Mesenteric fat pad (tissue), 1 donor: ENCODE measurements at places on chromosomes 13 and 19.

DNA sequence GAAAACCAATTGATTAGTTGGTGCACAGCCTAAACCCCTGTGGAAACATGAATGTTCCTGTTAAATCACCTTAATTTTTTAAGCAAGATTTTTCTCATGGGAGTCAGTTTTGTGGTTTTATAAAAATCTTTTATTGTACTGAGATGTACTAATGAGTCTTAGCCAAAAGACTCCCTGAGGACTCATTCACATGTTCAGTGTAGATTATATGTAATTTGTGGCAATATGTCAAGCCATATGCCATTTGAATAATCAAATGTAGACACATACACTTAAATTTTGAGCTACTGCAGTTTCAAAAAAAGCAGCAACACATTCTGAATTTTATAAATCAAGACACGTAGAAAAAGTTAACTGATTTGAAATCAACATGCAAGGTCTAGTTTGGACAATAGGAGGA is 395.2 kb downstream of the MYO16 start:
- no peak for DNase-seq

DNA sequence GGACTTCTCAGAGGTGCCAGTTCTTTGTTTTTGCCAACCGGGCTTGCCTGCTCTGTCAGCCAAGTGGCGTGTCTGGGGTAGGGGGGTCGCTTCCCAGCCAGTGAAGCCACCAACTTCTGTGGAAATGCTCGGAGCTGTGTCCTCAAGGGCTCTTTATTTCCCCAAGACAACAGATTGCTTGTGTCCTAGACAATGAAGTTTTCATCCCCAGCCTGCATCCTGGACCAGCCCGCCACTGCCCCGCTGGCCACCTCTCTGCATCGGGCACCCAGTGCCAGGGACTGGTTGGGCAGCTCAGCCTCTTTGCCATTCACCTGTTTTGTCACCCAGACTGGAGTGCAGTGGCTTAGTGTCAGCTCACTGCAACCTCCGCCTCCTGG is 3.7 kb downstream of the RAB11B start:
- no peak for DNase-seq

- DNase-seq = no peak
Observed at GRCh38 chr19:2555422-2556220, 79.7 kb downstream of the GADD45B start.

DNA sequence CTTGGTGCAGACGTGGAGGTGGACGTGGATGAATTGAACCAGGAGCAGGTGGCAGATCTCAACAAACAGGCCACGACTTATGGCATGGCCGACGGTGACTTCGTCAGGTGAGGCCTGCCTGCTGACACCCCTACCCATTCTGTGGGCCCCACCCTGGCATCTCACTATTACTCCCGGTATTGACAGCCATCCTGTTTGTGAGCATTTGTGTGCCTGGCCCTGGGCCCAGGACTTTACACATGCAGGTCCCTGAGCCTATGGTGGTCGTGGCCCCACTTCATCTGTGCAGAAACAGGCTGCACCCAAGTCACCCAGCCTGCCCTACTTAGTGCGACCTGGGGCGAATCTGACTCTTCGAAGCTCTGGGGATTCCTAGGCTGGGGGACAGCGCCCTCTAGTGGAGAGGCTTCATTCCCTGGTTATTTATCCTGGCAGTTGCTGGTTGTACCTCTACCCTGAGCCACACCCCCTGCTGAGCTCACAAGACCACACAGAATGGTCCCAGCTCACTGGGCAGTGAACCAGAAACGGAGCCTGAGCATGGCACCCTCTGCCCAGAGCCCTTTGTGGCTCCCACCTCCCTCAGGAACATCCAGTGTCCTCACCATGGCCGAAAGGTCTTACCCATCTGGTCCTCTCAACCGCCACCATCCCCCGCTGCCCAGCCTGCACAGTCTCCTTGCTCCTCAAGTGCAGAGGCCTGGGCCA is 16.9 kb downstream of the ZNF296 start:
- DNase-seq = no peak

GRCh38 chr13:108044954-108045353 is 170.4 kb downstream of the LIG4 start:
- DNase-seq = no peak

- no peak for DNase-seq
Observed at GRCh38 chr13:112715715-112716460, 26.1 kb downstream of the ATP11A start.

- no peak for DNase-seq
Observed at GRCh38 chr13:60627071-60627686, 230.2 kb downstream of the TDRD3 start.

GRCh38 chr19:38073841-38074685 is 150.0 kb downstream of the DPF1 start:
- no peak for DNase-seq

GRCh38 chr19:5624741-5625278 is 1.9 kb downstream of the SAFB start:
- no peak for DNase-seq

GRCh38 chr13:83620530-83621220 is 261.6 kb downstream of the SLITRK1 start:
- DNase-seq = no peak

DNA sequence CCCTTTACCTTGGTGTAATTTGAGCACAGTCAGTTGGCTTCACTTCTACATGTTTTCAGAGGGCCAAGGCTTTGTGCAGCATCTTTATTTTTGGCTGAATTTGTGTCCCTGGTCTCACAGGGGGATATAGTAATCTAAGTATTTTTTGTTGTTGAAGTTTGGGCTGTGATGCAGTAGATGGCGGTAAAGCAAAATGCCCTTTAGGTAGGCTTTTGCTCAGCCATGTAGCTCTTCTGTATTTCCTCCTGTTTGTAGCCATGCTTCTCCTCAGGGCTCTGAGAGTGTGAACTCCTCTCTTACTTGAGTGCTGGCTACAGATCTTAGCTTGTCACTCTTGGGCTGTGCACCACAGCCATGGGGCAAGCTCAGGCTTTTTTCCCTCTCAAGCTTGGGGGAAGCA is 328.6 kb downstream of the SLITRK5 start:
- no peak for DNase-seq

- DNase-seq = no peak
Observed at GRCh38 chr13:99275093-99275469, 16.9 kb upstream of the GPR18 start.

DNA sequence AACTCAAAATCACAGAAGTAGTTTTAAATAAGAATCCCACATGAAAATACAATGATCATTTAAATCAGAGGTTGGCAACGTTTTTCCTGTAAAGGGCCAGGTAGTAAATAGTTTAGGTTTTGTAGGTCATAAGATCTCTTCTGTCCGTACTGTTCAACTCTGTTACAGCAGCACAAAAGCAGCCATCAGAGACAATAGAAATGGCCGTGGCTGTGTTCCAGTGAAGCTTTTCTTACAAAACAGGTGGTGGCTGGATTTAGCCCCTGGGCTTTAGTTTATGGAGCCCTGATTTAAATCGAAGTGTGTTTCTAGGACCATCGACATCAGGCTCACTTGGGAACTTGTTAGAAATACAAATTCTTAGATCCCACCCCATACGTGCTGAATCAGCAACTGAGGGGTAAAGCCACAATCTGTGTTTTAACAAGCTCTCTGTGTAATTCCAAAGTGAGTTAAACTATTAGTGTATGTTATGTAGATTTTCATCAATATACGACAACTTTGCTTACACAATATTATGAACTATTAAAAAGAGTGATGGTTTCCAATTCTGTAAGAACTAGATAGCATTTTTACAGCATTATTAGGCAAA is 54.8 kb upstream of the MIR17HG start:
- no peak for DNase-seq

- no peak for DNase-seq
Observed at GRCh38 chr19:11662278-11662677, 65.0 kb downstream of the ZNF627 start.

DNA sequence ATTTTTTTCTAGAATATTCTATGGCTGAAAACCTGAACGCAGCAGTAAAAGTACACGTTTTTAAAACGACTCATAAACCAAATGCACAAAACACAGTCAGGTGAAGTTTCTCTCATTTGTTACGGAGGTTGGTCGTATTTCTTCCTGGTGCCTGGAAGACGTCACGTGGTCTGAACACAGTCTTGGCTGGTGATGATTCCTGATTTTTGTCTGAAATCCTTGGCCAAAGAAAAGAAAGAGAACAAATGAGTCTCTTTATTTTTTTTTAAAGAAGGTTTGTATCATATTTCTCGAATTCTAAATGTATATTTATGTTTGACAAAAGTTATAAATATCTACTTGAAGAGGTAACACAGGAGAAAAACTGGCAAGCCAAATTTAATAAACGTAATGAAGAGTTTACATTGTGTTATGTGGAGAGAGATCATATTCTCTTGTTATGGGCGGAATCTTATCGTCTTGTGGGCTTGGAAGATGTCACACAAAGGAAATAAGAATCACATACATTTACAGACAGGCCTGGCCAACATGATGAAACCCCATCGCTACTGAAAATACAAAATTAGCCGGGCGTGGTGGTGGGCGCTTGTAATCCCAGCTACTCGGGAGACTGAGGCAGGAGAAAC is 10.0 kb upstream of the PNMA8A start:
- DNase-seq = no peak

DNA sequence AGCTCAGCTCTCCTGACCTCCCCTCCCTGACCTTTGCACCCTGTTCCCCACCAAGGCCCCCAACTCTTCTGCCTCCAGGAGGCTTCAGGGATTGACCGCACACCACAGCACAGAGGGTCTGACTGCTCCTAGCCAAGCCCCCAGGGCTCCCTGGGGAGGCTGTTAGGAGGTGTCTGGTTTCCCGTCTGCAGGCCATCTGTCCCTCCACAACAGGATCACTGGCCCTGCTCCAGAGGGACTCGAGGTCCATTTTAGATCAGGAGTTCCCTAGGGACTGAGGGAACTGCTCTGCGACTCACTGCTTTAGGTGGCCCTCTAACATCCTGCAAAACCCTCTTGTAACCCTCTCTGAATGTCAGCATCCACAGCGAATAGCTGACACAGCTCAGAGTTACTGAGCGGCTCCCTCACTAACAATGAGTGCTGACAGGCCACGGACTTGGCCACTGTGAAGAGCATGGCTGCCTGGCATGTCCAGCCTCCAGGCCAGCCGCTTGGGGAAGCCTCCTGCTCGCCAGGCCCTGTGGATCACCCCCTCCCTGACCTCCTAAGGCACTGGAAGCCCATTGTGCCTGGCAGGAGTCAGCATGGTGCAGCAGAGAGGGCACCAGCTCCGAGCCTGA is 17.7 kb downstream of the GRIK5 start:
- no peak for DNase-seq

DNA sequence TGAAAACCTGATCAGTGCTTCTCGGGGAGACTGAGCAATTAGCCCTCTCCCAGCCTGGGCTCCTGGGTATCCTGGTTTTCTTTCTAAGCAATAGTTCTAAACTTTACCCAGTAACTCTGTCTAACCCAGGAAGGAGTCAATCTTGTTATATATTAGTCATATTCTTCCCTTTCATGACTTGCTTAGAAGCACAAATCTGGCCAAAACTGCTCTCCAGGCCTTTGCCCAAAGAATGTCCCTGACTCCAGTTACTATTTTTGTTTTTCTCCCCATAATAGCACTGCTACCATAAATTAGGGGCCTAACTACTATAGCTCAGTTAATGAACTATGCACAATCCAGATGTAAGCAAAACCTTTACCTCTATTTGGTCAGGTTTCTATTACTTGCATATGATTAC is 355.8 kb upstream of the HTR2A start:
- DNase-seq = no peak

GRCh38 chr19:47608969-47609905 is at the start of gene BICRA:
Gene BICRA (plus strand): TSS chr19:47609134. CDS start chr19:47673575, 64,441 bp downstream.
- peak; percentile 92 for DNase-seq

GRCh38 chr13:82713687-82714405 is 1168.4 kb downstream of the SLITRK1 start:
- no peak for DNase-seq

DNA sequence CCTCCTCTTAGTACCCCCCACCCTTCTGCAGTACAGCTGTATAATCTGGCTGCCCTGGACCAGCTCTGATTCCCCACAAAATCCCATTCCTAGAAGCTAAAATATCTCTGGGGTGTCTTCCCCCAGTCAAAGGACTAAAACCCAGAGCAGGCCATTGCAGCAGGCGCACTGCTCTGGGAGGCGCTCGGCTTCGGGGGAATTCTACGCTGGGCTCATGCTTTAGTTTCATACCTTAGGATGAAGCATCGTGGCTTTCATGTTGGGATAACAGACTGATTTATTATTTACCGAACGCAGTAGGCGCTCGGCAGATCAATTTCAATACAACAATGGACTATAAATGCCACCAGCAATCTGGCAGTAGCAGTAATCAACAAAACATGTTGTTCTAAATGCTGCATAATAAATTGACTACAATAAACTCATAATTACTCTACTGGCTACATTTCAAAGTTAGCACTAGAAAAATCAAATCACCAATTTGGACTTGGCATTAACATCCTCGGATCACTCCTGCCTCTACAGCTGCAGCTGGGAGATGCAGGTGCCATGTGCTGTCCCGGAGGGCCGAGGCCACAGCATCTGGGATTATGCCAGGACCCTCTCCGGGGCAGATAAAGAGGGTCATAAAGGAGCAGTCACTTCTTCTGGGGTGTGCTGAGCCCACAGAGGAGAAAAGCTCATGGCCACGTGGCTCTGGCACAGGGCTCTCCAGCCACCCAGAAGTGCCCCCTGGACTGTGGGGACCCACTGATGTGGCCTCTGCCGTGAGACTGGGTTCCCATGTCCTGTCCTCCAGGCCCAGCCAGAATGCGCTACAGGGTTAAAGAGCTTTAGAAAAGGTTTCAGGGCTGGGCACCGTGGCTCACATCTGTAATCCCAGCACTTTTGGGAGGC is 35.3 kb downstream of the CEBPG start:
- no peak for DNase-seq

- DNase-seq = no peak
Observed at GRCh38 chr13:20394169-20394501, 131.5 kb downstream of the CRYL1 start.

- no peak for DNase-seq
Observed at GRCh38 chr13:83286737-83287136, 595.5 kb downstream of the SLITRK1 start.

DNA sequence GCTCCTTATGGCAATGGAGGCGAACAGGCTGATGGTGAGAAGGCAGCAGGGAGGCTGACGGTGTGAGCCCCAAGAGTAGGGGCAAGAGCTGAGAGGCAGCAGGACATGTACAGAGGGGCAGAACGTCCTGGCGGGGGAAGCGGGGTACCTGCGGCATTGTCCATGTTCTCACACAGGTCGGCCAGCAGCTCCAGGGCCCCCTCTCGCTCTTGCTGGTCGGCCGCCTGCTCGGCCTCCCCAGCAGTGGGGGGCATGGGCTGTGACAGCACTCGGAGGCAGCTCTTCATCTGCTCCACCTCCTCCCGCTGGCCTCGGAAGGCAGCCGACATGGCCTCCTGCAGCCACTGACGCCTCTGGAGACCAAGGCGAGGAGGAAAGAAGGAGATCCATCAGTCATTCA is 2.4 kb downstream of the HSPBP1 start:
- no peak for DNase-seq

GRCh38 chr13:75760131-75761021 is 124.2 kb downstream of the LMO7 start:
- DNase-seq = no peak
